ENCODE measurements at places on chromosomes 1 and 21.

GRCh38 chr1:172821609-172822274, 162.8 kb downstream of the FASLG start:
- DNase-seq = no peak

GRCh38 chr1:41766546-41766945, 152.2 kb downstream of the HIVEP3 start:
- DNase-seq = no peak

DNA sequence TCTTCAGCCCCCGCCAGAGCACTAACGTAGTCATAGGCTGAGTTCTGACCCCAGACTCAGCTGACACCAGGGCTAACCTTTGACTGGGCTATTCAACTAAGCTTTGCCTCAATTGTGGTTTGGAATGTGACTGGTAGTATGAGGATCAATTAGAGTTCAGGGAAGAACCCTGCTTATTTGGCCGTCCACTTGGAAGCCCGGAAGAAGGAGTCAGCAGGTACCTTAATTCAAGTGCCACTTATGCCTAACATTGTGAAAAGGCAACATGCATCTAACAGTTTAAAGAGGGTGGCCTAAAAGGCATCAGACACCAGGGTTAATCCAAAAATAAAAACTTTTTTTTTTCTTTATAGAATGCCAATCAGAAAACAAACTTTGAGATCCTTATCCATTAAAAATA, 92.3 kb downstream of the BEND5 start:
- DNase-seq = no peak

DNA sequence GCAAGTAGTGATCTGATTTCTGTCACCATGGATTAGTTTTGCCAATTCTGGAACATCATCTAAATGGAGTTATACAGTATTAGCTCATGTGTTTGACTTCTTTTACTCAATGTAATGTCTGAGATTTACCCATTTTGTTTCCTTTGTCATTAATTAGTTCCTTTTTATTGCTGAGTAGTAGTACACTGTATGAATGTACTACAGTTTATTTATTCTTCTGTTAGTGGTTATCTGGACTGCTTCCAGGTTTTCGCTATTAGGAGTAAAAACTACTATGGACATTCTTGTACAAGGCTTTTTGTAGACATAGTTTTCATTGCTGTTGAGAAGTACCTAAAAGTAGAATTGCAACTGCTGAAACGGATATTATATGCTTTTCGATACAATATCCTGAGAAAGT, 14.1 kb downstream of the SUCO start:
- DNase-seq = no peak

DNA sequence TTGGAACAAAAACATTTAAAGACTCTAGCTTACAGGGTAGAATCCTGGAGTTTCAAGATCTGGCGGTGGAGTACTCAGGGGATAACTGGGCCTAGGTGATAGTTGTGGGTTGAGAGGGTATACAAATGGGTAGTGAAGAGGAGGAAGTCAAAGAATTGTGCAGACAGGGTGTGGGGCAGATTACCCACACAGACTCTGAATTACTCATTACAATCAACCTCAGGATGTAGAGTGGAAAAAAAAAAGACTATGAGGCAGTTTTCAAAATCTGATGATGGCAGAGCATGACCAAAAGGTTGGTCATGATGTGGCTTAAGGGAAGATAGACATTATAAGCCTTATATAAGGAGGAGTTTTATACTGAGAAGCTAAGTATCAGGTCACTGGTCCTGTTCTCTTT, 44.1 kb upstream of the GLIS1 start:
- no peak for DNase-seq

- DNase-seq = no peak
Measured at GRCh38 chr21:42809577-42810475, 69.5 kb downstream of the WDR4 start.

DNA sequence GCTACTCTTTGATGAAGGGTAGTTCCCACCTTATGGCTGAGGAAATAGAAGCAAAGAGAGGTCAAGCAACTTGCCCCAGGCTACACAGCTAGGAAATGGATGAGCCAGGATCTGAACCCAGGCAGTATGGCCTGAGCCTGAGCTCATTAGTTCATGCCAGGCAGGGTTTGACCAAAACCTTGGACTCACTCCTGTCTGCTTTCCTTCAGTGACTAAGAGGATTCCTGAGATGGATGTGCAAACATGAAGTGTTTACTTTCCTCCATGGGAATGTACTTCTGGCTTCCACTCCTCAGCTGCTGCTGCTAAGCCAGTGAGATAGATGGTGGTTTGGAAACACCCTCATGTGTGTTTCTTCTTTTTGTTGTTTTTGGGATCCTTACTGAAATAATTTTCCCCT, 35.1 kb upstream of the ERRFI1 start:
- no peak for DNase-seq

Measured in left renal cortex interstitium (tissue), 4 donors.